ENCODE measurements at places on chromosomes 5 and 9. TPM values are rescaled to one million over a fixed set of nuclear protein-coding genes. Genes with fewer than 3 reads are reported as not detected.

The CDH6 gene
- 2.8 TPM for total RNA-seq

The SPATA31E1 gene
- not detected for total RNA-seq

The ATP10B gene
- total RNA-seq, result not detected

The C9orf153 gene
- total RNA-seq, result 0.38 TPM

The NDFIP1 gene
- total RNA-seq, result 62.1 TPM

The RMI1 gene
- total RNA-seq, result 5.2 TPM

The PCDHAC1 gene
- not detected for total RNA-seq

The SHISAL2B gene
- total RNA-seq, result not detected

DNA sequence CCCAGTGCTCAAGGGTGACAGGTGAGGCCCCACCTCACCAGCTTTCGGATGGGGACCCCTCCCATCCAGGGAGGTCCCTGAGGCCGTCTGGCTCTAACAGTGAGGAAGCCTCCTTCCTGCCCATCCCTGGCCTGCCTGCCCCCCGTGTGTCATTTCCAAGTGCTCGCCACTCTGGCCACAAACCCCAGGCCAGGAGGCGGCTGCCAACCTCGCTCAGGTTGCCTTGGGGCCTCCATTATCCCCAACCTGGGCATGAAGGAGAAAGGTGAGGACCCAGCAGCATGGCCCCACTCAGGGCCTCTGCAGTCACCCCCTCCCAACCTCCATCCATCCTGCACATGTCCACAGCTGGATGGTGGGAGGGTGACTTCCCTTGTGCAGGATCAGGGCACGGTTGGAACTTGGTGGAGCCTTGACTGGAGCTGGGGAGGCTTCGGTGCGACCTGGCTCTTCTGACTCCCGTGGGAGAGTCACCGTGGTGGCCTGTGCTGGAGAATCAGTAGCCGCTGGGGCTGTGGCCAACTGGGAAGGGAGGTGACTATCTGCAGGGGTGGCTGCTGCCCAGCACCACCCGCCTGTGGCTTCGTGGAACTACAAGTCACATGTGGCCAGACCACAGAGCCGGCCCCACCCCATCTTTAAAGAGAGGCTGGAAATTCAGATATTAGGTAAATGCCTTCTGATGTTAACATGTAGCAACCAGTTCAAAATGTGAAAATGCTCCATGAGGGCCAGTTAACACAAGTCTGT is 37.5 kb upstream of the GFPT2 start:
- no peak for DNase-seq

- DNase-seq, result no peak
These were observed 105.2 kb downstream of the GNAQ start for GRCh38 chr9:77926371-77926878.

DNA sequence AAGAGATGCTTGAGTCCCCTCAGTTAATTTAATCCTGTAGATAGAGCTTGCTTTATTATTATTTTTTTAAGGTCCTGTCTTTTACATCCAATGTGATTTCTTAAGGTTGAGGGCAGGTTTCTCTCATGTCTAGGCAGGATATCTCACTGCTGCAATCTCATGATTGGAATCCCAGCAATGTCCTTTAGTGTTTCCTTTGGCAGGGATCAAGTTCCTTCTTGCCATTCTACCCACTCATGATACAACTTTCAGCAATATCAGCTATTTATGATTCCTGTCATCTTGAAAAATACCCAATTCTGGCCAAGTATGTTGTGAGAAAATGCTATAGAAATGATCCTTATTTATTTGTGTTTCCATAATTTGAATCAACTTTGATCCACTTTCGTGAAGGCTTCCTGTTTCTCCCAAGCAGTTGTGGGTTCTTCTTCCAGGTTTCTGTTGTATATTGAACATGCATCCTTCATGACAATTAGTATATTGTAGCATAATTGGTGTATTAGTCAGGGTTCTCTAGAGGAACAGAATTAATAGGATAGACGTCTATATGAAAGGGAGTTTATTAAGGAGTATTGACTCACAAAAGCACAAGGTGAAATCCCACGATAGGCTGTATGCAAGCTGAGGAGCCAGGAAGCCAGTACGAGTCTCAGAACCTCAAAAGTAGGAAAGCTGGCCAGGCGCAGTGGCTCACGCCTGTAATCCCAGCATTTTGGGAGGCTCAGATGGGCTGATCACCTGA is 18.4 kb upstream of the VPS13A start:
- DNase-seq, result no peak

- DNase-seq, result no peak
These were observed 35.5 kb downstream of the NTNG2 start for GRCh38 chr9:132197315-132197714.

- no peak for DNase-seq
These were observed 602.9 kb downstream of the TLE1 start for GRCh38 chr9:81086416-81086815.

DNA sequence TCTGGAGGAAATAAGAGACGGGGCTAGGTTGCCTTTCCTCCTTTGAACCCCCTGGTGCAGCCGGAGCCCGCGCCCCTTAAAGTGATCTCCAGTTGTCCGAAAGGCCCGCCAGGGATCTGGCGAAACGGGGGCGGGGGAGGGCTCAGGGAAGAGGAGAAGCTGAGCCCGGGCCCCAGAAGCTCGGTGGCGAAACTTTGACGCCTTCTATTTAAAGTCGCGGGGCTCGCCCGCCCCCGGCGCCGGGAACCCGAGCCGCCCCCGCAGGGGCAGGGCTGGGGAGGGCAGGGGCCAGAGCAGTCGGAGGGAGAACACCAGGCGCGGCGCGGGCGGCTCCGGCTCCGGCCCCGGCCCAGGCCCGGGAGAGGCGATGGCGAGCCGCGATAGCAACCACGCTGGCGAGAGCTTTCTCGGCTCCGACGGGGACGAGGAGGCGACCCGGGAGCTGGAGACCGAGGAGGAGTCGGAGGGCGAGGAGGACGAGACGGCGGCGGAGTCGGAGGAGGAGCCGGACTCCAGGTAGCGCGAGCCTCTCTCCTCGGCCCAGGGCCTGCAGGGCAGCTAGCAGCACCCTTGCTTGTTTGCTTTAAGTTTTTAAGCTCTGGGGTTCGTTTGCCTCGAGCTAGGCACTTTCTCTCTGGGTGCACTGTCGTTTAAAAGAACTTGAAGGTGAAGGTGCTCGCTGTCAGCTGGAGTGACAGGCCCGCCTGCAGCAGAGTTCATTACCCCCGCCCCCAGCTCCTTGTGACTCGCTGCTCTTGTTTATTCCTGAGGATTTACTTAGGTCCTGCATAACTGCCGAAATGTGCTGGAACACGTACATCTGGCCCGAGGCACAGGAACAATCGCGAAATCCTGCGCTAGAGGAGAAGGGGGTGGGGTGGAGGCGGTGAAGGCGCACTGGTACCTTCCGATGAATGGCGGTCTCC is at the start of gene CMYA5:
TSS of gene CMYA5 (plus strand) at position 296 of the 926 bp plus-strand sequence. CDS start at position 368, 72 bp downstream.
- peak; percentile 68 for DNase-seq

- DNase-seq, result no peak
These were observed 198.2 kb upstream of the PCSK5 start for GRCh38 chr9:75692309-75692708.

DNA sequence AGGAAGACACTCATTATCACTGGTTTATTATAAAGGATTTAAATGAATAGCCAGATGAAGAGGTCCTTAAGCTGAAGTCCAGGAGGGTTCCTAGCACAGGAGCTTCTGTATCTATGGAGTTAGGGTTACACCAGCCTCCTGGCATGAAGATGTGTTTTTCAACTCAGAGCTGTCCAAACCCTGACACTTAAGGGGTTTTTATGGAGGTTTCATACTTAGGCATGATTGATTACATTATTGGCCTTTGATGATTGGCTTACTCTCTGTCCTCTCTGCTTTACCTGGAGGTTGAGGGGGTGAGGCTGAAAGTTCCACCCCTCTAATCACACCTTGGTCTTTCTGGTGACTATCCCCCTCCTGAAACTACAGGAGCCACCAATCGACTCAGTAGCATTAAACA is 84.9 kb upstream of the ZNF169 start:
- no peak for DNase-seq

DNA sequence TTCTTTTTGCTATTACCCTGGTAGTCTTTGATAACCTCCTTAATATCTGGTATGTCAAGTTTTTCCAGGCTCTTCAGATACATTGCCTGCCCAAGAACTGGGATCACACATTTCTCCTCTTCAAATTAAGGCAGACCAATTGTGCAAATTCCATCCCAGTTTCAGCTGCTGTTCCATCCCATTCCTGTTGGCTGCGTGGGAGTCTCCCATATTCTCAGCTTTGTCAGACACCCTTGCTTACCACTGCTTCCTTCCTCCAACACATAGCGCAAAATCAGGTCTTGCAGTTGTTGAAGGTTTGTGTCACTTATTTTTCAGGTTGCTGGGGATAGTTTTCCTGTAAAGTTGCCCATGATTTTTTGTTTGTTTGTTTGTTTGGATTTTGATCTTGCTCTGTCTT is 15.2 kb downstream of the HCN1 start:
- DNase-seq, result no peak

- DNase-seq, result no peak
These were observed 79.7 kb downstream of the SEMA6A start for GRCh38 chr5:116494784-116495450.

- DNase-seq, result no peak
These were observed 134.8 kb downstream of the FBXL7 start for GRCh38 chr5:15634591-15635288.

DNA sequence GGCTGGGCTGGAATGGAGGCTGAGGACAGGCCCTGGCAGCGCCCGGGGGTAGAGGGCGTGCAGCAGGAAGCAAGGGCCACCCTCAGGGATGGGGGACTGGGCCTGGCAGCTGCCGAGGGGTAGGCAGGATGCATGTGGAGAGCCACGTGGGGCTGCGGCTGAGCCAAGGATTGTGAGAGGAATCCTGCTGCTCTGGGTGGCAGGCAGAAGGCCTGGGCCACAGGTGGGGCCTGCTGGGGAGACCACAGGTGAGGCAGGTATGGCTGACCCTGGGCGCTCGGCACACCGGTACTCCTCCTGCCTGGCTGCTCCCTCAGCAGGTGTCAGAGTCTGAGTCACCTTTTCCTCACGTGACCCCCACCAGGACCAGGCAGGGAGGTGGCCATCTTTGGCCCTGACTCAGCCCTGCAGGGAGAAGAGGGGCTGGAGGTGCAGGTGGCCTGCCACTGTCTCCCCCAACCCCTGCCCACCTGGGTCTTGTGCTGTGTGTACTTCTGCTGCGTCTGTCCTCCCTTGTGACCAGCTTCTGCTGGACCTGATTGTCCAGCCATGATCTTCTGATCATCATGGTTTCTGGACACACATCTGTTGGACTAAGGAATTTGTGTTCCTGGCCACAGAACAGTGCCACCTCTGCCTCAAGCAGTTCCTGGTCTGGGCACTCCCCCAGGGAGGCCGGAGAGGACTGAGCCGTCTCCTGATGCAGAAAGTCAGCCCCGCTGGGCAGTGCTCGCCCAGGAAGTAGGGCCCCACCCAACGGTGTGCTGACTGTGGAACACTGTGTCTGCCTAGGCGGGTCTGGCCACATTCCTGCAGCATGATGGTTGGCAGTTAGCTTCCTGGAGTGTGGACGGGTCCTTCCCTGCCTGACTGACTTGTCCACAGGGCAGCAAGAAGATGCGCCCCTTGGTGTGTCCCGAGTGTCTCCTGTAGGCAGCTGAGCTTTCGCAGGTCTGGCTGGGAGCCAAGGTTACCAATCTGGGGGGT is 6.4 kb downstream of the ARRDC1 start:
- DNase-seq, result no peak

GRCh38 chr5:65774346-65774745 is 52.3 kb downstream of the NLN start:
- DNase-seq, result no peak

DNA sequence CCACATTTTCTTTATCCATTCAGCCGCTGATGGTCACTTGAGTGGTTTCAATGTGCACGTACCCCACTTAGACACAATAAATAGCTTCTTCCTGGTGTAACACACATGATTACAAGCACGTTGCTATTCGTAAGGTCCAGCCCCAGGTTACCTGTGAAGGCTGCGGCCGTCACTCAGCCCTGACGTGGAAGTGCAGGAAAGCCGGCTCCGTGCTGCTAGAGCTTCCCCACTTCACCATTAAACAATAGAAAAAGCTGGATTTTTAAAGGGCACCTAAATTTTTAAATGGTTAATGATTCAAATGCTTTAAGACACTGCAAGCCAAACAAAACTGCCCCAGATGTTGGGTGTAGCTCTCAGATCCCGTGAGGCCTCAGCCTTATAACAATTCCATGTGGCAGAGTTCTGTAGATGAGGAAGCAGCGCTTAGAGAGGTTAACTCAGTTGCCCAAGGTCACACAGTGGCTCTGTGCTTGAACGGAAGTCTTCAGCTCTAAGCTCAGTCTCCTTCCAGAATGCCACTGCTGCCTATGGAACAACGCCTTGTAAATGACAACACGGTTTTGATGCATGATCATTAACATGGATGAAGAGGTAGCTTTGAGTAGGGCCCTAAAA is 125.7 kb downstream of the COL23A1 start:
- no peak for DNase-seq

DNA sequence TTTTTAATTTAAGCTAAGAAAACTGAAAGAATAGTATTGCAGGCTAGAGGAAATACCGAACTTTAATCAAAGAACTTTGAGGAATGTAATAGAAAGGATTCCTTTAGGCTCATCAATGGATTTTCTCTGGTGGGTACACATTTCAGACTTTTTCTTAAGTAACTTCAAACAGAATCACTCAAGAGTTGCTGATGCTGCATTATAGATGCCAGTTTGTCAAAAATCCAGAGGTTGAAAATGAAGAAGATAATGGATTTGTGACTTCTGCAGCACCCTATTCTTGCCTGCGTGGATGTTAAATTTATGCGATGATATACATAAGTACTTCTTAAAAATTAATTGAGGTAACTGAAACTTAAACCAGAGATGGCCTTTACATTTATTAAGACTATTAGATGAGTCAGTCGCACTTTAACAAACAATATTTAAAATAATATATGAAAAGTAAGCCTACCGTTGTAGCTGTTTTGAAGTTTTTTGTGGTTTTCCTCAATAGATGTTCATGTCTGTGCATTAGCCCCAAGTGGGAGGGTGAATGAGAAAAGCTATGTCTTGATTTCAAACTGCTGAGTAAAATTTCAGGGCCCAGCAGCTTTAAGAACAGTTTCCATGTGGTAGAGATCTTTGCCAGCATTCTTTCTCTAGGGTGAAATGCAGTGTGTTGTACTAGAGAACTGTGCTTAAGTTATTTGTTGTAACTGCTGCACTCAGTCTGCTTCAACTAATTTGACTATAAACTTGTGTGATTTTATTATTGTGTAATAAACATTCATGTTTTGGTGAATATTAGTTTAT is at the start of gene OGN:
TSS of gene OGN (minus strand) at position 537 of the 795 bp plus-strand sequence. CDS start 1,171 bp downstream, outside the sequence.
- no peak for DNase-seq

- no peak for DNase-seq
These were observed 23.0 kb downstream of the ARRDC3 start for GRCh38 chr5:91359962-91360609.

- DNase-seq, result no peak
These were observed 875 bp downstream of the ACO1 start for GRCh38 chr9:32385152-32385884.

GRCh38 chr9:123375469-123376132 is 19.6 kb downstream of the CRB2 start:
- DNase-seq, result no peak

DNA sequence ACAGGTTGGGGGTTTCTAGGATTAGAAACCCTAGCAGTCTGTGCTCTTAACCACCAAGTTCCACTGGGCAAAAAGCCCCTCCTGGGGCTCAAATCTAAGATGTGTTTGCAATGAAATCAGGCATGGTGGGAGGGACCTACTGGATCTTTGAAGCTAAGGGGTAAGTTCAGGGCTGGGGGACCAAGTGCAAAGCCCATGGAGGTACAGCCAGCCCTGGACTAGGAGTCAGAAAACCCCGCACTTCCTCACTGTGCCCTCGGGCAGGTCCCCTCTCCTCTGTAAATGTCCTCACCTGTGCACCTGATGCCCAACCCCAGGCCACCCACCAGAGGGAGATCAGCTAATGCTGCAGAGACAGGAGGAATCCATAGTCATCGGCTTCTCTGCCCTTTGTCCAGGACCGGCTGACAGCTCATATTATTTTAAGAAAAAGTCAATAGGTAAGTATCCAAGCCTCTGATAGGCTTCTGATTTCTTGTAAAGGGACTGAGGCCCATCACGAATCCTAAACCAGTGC is 138.3 kb downstream of the PAX5 start:
- no peak for DNase-seq
